Sciatic nerve (tissue), 2 donors: ENCODE measurements at places on chromosomes 7 and 10. TPM values are rescaled to one million over a fixed set of nuclear protein-coding genes. Genes with fewer than 3 reads are reported as not detected.

SFTPA1 gene
- total RNA-seq, result 6.3 TPM

EIF5AL1 gene
- 0.09 TPM for total RNA-seq

DNA sequence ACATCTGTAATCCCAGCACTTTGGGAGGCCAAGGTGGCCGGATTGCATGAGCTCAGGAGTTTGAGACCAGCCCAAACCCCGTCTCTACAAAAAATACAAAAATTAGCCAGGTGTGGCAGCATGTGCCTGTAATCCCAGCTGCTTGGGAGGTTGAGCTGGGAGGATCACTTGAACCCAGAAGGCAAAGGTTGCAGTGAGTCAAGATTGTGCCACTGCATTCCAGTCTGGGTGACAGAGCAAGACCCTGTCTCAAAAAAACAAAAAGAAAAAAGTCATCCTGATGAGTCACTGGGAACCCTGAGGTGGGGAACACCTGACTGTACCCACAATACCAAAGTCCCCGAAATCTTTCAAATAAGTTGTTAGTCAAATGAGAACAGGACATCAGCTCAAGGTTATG lies 80.0 kb downstream of the NEBL start:
- no peak for DNase-seq

GRCh38 chr10:36880898-36881297 lies 244.5 kb upstream of the ANKRD30A start:
- no peak for DNase-seq

GRCh38 chr7:20287317-20287716 lies 43.4 kb upstream of the ITGB8 start:
- DNase-seq, result no peak
